ENCODE measurements at places on chromosomes 7 and 10.

GRCh38 chr10:106540645-106541044 is 623.9 kb downstream of the SORCS1 start:
- no peak for DNase-seq

GRCh38 chr10:128713471-128713870 is 587.2 kb upstream of the MKI67 start:
- no peak for DNase-seq

DNA sequence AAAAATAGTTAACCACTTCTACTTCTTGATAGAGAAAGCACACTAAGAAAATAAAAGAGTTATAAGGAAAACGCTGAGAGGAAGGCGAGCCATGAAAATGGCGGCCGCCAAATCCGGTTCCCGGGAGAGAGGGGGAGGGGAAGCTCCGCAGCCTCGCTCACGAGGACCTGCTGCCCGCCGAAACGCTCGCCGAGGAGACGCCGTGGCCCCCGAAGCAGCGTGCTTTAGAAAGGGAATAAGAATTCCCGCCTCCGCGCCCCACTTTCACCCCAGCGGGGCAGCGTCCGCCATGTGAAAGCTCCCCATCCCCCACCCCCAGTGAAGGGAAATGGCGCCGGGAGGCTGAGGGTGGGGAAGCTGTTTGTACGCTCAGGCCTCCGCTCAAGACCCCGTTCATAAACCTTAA is 505 bp downstream of the HNRNPA2B1 start:
- peak; percentile 65 for DNase-seq

- DNase-seq, result no peak
Measured at GRCh38 chr10:79236433-79236765, 110.9 kb upstream of the PPIF start.

GRCh38 chr10:33248638-33249037 is 85.8 kb downstream of the NRP1 start:
- DNase-seq, result no peak

- no peak for DNase-seq
Measured at GRCh38 chr10:77494756-77495541, 142.7 kb downstream of the KCNMA1 start.

DNA sequence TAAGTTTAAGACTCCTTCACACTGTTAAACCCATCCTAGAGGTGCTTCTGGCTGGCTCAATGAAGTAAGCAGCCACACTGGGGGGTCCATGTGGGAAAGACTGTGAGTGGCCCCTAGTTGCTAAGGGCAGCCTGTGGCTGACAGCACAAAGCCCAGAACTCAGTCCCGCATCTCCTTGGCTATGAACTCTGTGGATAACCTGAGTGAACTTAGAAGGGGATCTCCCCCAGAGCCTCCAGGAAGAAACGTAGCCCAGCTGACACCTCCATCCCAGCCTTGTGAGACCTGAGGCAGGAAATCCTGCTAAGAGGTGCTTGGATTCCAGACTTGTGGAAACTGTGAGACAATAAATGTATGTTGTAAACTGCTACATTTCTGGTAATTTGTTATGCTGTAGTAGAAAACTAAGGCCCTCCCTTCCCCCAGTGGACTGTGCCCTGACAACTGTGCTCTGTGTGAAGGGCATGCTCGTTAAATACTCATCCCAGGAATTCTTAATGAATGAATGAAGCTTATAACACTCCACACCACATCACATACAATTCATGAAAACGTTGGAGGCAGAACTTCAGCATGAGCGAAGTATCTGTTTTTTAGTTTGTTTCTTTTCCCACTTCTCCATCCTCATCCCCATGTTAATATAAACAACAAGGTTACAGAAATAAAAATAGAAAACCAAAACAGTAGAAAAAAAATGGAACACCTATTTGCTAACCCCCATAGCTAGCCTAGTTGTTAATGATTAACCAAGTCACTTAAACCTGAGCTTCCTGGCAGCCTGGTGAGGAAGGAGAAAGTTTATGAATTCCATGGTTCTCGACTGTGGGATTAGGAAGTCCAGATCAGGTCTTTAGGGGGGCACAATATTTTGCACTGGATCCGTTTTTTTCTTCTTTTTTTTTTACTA is 36.8 kb upstream of the AOAH start:
- no peak for DNase-seq

GRCh38 chr7:27248911-27249723 is 6.5 kb downstream of the EVX1 start:
- DNase-seq, result no peak

DNA sequence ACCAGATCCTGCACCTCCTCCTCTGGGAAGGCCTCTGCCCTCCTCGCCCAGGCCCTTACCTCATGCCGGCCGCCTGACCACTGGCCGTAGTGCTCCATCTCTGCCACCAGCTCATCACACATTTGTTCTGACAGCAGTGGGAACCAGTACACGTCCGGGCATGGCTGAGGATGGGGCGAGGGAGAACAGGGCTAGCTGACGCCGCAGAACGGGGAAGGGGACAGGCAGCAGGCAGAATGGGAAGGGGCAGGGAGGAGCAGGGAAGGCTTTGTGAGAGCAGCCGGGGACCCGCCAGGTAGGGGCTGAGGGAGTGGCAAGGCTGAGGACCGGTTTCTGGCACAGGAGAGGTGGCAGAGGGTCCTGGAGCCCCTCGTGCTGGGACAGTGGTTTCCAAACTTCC is 8.0 kb upstream of the MOGAT3 start:
- DNase-seq, result no peak

GRCh38 chr7:73622909-73623797 is 1.2 kb downstream of the MLXIPL start:
- DNase-seq, result no peak

DNA sequence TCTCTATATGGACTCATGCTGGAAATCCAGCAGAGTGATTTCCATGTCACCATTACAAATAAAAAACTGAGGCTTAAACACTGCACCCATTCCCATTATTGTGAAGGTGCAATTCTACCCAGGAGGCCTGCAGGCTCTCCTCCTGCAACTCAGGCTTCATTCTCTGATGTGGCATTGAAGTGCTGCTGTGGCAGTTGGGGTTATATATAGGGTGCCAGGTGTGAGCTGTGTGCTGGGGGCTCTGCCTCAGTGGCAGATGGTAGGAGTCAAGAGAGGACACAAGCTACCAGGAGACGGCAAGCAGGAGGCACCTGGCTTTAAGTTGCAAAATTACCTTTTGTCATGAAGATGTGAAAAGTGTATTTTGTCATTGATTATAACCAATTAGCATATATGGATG is 21.3 kb downstream of the ZNF107 start:
- no peak for DNase-seq

DNA sequence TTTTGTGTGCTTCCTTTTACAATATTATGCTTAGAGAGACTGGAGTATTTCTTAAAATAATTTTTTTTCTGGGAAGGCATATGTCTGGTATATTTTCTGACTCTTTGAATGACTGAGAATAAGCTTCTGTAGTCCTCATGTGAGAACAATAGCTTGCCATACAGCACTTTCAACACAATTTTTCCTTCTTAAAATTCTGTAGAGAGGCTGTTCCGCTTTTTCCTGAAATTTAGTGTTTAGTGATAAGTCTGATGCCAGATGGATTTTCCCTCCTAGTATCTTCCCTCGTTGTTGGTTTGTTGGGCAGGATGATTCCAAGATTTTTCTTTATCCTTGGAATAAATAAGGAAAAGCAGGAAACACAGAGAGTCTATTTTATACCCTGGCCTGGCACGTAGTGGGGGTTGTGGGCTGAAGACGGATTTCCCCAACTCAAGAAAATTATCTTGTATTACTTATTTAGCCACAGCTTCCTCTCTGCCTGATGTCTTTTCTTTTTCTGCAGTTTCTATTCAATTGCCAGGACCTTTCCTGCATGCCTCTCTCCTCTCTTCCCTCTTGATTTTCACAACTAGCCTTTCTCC is 111.2 kb downstream of the AOAH start:
- no peak for DNase-seq

- DNase-seq, result no peak
Measured at GRCh38 chr10:76918106-76918505, 719.5 kb downstream of the KCNMA1 start.
